CD4-positive, alpha-beta T cell (primary cell): ENCODE measurements at places on chromosomes 4 and X.

DNA sequence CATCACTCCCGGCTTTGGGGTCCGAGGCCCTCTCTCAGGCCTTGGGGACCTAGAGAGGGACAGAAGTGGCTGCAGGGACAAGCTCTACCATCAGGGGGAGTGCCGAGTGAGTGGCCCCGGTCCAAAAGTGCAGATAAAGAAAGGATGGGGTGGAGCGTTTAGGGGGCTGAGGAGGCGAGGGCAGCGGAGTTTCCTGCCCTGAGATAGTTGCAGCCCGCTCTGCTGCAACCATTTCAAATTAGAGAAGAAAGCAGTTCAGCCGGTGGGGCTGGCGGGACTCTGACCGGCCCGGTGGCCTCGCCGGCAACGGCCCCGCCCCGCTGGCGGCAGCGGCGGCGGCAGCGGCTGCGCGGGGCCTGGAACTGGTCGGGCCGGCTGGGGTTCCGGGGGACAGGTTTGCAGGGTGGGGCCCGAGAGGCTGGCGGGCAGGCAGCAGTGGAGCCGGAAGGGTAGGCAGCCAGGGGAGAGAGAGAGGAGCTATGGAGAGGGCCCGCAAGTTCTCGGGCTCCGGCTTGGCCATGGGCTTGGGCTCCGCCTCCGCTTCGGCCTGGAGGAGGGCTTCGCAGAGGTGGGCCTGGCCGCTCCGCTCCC is 7.6 kb downstream of the DLG3 start:
- peak; percentile 64 for DNase-seq

DNA sequence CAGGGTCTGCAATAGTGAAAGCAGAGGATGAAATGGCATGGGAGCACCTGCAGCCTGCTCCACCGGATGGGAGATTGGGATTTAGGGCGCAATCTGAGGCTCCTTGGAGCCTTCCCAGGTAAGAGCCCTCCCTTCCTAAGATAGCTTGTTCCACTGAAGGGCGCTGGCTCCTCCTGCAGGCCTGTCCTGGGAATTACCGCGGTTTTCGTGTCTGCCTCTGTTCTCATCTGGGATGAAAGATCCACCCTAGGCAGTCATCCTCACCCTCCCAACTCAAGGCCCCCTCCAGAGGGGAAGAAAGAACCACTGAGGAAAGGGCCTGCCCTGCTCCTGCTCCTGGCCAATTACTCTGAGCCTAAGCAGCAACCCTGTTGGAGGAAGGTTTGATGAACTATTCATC is 547.5 kb downstream of the SMARCA1 start:
- no peak for DNase-seq

GRCh38 chrX:107718156-107718621 is 57.4 kb downstream of the TSC22D3 start:
- DNase-seq, result peak; percentile 58

DNA sequence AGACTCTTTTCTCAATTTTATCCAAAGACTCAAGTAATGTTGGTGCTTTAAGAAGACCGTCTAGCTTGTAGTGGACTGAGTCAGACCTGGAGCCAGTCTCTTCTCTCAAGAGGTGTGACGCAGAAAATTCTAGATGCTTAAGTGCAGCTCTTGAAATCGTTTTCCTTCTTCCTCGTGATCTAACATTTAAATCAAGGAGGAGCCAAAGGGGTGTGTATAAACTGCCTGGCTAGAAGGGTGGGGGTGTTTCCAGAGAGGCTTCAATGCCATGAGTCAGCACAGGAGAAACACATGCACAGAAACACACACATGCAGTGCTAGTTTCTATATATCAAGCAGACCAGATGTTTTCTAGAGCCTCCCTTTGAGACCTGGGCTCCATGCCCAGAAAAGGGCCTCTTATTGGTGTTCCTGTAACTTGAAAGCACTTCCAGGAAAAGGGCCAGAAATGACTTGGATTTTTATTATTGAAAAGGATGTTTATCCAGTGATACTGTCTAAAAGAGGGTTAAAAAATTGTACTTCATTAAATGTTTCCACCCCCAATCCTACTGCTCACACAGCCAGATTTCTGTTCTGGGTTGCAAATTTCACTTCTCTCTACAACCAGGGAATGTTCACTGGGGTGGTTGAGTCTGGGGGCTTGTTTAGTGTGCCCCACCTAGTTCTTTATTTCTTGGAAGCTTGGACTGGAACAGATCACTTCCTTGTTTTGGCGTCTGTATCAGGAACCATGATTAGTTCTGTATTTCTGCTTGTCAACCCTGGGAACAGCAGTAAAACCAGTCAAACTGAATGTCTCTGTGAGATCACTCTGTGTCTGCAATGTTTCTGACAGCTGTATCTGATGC is at the start of gene CLIC2:
Gene CLIC2 (minus strand): TSS at position 129 of the 851 bp plus-strand sequence. CDS start 187 bp downstream, outside the sequence.
- DNase-seq, result no peak

DNA sequence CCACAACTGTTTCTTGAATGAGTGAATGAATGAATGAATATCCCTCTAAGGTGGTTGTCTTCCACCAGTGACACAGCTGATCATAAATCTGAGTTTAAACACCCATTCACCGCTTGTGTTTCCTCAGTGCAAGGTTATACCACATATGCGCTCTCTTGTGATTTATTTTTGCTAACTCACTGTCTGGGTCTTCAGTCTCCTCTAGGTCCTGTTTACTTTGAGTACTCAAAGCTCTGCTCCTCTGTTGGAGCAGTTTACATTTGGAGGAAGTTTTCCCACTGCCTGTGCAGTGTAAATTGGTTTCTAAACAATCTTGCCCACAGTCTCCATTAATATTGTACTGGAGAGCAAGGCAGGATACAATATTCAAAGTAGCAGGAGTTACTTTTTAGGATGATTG is 212.6 kb upstream of the JADE1 start:
- no peak for DNase-seq

DNA sequence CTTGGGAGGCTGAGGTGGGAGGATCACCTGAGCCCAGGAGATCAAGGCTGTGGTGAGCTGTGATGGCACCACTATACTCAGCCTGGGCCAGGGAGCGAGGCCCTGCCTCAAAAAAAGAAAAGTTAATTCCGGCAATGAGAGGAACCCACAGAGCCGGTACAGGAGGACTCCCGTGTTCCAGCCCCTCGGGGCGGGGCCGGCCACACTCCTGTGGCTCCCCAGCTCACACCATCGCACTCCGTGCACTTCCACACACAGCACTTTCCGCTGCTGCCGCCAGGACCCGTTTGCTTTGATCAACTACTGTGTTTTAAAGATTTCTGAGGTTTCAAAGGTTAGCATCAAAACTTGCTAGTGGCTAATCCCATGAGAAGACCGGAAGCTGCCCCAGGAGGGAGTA is 171.7 kb downstream of the AFAP1 start:
- DNase-seq, result no peak

- no peak for DNase-seq
Measured at GRCh38 chr4:110624398-110624780, 1.5 kb upstream of the PITX2 start.

DNA sequence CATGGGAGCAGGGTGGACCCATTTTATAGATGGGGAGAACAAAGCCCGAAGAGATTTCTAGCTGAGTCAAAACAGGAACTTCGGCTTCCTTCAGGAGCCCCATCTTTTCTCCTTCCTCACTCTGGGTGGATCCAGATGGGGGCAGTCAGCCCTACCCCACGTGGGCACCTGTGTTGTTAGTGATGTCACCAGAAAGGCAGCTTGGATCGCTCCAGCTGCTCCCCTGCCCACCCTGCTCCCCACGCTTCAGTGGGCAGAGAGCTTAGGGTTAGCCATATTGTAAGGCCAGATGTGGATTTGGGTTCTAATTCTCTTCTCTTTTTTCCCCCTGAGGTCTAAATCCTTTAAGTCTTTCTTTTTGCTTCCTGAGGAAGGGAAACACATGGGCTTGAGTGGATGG is 132.3 kb upstream of the PJA1 start:
- DNase-seq, result no peak

DNA sequence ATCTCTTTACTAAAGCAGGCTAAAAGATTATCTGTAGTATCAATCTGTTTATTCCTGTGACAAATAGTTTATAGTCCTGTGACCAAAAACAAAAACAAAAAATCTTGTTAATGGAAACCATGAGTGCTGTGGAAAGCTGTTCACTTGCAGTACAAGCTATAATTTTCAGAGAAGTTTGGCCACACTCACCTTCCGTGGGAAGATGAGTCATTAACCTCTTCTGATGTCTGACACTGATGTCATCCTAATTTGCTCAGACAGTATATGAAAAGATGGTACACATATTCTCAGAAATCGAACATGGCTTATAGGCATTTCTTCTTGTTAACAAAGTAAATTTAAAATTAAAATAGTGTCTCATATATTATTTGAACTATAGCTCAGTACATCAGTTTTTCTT is 19.9 kb upstream of the ENPP6 start:
- peak; percentile 66 for DNase-seq

DNA sequence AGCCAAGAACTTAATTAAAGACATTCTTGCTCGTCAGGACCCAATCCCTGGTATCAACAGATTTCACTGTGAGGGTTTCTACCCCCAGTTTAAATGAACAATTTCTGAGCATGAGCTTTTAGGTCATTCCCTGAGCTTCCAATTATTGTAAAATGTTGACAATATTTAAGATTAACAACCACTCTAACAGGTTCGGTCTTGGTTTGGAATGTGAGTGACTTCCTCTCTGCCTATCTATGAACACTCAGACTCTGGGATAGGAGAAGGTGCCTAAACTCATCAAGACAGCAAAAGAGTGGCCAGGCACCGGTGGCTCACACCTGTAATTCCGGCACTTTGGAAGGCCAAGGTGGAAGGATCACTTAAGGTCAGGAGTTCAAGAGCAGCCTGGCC is 82.9 kb upstream of the TMEM150C start:
- no peak for DNase-seq

DNA sequence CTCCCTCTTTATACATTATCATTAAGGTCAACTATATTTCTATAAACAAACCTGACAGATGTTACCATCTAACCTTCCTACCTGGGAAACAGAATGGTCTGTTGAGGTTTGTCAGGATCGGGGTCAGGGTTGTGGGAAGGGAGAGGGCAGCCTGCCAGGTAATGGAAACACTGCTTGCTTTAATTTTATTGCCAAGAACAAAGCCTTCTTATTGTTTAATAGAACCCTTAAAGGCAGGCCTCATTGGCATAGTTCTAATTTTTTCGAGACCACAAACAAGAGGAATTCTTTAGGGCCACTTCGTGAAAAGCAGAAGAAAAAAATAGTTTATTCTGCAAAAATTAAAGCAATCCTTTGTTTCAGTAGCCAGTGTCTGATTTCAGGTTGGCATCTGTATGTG is 113.2 kb downstream of the MID1 start:
- DNase-seq, result no peak

- no peak for DNase-seq
Measured at GRCh38 chrX:153903991-153904957, at the start of gene AVPR2. AVPR2 (plus strand) TSS chrX:153904673; CDS start chrX:153905146, 473 bp downstream.

- no peak for DNase-seq
Measured at GRCh38 chrX:149199734-149200133, 305.4 kb downstream of the IDS start.

GRCh38 chr4:1447676-1448588 is 41.7 kb upstream of the NKX1-1 start:
- no peak for DNase-seq

DNA sequence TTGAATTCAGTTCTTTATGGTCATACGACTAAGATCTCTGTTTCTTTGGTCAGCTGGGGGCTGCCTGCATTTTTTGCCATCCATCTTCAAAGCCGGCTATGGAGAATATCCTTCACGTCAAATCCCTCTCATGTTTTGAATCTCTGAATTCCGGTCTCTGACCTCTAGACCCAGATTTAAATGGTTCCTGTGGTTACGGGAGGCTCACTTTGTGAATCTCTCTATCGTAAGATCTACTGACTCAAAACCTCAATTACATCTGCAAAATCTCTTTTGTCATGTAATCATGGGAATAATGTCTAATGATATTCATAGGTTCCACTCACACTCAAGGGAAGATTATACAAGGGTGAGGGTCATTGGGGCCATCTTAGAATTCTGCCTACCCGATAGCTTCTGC is 5.7 kb upstream of the MPC1L start:
- no peak for DNase-seq

DNA sequence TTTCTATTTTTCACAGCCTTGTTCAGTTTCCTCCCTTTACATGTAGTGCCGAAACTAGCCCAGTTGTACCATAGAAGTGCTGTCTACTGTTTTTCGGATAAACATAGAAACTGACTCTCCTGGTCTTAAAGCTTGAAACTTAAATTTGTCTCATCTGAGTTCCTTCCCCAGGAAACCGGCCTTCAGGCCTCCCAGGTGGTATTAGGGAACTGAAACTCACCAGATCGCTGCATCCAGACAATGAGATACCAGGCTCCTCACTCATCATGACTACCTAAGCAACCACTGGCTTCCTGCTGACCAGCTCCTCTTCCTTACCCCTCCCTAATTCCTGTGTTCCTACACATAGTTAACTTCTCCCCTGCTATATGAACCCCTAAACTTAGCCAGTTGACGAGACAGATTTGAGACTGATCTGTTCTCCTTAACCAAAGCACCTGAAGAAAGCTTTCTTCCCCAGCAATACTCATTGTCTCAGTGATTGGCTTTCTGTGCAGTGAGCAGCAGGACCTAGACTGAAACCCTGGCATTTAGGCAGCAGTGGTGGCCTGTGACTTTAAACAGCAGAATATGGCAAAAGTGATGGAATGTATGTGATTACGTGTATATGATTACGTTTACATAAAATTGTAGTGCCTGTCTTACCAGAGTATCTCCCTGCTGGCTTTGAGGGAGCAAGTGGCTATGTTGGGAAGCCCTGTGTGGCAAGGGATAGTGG is 959.1 kb upstream of the LCORL start:
- DNase-seq, result no peak

DNA sequence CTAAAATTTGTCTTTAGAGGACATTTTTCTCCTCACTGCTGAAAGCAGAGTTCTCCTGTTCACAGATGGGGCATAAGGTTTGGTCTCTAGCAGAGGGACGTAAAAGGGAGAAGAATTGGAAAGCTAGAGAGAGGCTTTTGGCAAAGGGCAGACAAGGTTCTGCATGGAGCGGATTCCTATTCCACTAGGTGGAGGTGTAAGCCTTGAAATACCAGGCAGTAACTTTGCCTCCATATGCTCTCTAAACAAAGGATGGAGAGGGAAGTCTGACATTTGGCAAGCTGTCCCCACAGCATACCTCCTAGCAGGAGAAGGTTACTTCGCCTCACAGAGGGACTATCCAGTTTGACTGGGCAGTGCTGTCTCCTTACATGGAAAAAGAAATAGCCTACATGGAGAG is 174.7 kb downstream of the DACH2 start:
- no peak for DNase-seq

DNA sequence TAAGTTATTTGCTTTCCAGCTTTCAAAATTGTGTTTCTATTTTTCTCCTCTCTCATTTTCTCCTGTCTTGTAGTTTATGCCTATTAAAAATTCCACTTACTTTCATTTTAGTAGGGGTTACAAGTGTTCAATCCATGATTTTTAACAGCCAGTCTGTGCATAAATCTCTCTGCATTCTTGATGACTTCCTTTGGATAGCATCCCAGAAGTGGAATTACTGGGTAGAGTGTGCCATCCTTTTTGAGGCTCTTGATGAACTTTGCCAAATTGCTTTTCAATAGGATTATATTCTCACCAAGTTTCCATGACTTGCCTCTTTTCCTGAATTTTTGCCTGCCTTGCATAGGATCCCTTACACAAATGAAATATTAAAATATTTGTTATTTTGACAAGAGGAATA is 58.5 kb downstream of the DIPK2B start:
- no peak for DNase-seq
